ENCODE measurements at places on chromosomes 1 and 21. TPM values are rescaled to one million over a fixed set of nuclear protein-coding genes. Genes with fewer than 3 reads are reported as not detected.

Gene TMCO4
- total RNA-seq: 9.3 TPM

- DNase-seq: peak; percentile 89
Measured at GRCh38 chr1:206693029-206693428, 8.3 kb downstream of the MAPKAPK2 start.

DNA sequence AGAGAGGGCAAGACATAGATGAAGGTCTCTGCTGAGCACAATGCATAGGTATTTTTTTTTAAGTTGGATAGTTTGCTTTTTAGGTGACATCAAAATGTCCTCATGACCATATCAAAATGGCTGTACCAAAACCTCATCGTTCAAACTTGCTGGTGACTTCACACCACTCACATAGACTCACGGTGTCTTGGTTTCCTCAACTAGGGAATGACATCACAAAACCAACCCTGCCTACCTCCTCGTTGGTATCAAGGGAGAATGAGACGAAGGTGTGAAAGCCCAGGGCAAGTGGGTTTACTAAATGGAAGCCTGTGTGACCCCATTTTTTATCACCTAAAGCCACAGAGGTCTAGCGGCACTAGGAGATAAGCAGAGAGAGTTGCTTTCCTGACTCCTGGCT, 1.6 kb downstream of the PIGR start:
- no peak for DNase-seq

DNA sequence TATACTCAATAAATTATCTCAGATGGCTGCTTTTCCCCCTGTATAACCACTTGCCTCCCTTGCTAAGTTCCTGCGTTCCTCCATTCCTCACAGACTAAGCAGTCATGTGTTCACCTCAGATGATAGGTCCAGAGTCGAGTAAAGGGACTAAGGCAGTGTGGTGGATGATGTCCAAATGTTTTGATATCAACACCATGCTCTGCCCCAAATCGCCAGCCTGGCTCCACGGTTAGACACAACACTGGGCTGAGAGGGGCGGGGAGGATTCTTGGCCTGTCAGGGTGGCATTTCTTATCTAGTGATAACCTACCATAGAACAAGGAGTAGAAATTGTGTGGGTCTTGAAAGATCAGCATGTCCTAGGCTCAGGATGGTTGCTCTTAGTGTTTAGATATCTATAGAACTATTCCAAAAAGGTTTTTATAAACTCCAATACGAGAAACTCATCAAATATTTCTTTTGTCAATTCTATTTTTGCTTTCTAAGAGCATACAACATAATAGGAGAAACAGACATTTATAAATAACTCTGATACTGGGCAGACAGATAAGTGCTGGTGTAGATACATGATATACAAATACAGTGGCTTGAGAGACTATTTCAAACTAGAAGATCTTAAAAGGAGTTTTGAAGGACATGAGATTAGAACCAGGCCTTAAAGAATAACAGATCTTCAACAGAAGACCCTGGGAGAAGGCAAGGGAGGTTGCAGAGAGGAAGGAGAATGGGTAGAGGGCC, 21.5 kb downstream of the GJA5 start:
- DNase-seq: no peak

- no peak for DNase-seq
Measured at GRCh38 chr1:45566722-45567121, 16.1 kb downstream of the AKR1A1 start.

DNA sequence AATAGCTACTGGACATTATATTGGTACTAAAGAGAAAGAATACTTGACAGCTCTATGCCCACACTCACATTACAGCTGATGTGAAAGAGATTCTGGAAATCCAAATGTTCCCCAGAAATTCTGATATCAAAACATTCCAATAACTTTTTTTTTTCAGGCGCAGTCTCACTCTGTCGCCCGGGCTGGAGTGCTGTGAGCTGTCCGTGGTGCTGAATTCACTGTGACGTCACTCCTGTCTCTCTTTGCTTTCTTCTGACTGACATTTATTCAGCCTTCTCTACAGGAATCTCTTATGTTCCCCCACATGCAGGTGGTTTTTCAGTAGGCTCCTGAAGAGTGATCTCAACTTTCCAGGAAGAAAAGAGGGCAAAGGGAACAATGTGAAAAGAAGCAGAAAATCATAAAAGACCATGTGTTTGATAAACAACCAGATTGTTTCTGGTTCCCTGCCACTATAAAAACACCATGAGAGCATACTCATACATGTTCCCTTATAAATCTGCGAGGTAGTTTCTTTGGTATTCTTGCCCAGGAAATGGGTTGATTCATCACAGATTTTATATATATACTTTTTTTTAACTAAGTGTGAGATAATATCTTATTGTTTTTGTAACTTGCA, 6.2 kb downstream of the S100A7A start:
- DNase-seq: peak; percentile 82
